ENCODE measurements at places on chromosomes 5 and 9.

DNA sequence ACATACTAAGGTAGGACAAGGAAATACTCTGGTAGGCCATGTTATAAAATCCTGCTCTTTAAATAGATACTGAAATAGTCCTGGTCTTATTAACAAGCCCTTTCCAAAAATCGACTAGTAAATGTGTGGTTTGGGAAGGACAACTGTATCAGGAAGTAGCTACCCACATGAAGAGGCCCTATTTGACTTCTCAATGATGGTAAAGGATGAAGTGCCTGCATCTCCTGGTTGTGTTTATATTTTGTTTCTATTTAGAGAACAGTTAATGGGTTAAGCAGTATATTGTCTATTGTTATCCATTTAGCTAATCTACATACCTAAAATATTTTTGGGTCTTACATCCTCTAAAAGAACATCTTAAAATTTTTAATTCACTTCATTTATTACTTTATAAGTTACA, 12.5 kb downstream of the GDF9 start:
- DNase-seq, result no peak

DNA sequence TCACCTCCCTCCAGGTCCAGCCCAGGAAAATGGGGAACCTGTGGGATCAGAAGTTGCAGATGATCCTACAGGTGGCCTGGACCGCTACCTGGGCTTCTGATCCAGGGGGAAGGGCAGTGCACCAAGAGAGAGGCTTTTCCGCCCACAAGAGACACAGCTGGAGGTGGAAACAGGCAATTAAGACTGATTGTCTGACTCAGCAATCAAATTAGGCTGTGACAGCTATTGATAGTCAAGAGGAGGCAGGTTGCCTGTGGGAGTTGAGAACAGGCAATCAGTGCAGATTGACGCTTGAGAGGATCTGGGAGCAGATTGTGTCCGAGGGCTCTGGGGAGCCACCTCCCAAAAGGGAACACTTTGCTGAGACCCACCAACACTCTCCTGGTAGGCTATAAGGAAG, 71.1 kb upstream of the SLC44A1 start:
- no peak for DNase-seq

DNA sequence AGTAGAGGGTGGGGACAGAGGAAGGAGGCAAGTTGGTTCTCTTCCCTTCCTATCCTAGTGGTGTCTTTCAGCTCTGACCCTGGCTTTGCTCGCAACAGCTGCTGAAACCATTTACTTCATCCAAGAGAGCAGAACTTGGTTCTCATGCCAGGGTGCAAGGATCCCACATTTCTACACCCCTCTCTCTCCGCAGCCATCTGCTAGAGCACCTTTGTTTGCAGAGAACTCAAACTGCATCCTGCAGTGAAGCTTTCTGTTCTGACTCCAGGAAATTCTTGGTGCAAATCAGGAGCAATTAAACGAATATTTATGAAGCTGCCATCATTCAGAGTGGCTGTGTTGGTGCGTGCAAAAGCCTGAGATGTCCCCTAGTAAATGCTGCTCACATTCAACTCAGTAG, 31.9 kb downstream of the NEUROG1 start:
- no peak for DNase-seq

GRCh38 chr9:118215549-118215948, 511.3 kb downstream of the TLR4 start:
- DNase-seq, result no peak

GRCh38 chr9:114908104-114908622, 22.2 kb downstream of the TNFSF8 start:
- no peak for DNase-seq

- DNase-seq, result no peak
Measured at GRCh38 chr5:131495536-131496399, 139.3 kb downstream of the RAPGEF6 start.

DNA sequence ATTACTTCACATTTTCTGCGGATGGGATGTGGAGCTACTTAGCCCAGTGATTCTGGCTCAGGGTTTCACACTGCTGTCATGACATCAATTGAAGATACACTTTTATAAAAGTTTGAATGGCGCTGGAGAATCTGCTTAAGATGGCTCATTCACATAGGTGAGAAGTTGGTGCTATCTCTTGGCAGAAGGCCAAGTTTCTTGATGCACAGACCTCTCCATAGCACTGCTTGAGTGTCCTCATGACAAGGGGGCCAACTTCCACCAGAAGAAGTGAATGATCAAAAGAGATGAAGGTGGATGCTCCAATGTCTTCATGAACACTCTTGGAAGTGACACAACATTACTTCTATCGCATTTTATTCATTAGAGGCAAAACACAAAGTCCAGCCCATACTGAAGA, 403.7 kb upstream of the CCNG1 start:
- no peak for DNase-seq

- no peak for DNase-seq
Measured at GRCh38 chr5:140996060-140996459, 29.8 kb downstream of the PCDHAC2 start.

- no peak for DNase-seq
Measured at GRCh38 chr9:87350915-87351314, 146.8 kb upstream of the DAPK1 start.

DNA sequence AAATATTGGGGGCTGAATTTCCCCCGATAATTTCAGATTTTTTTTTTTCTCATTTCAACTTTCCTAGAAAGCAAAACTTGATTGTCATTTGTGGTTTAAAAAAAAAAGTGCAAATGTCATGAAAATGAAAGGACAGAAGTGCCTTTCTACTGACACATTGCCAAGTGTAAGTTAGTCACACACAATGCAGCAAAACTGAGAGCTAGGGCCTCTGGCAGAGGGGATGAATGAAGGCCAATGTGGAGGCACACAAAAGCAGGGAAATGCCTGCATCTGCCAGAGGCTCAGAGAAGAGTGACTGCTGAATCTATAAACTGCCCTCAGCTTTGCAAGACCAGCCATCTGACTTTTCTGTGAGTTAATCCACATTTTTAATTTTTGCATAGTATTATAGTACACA, 6.8 kb upstream of the IFNA5 start:
- no peak for DNase-seq

GRCh38 chr9:69945671-69946141, 97.9 kb upstream of the MAMDC2 start:
- peak; percentile 61 for DNase-seq

GRCh38 chr5:170388818-170389549, at the start of gene KCNMB1:
KCNMB1 (minus strand) TSS chr5:170389367; CDS start chr5:170385447, 3,920 bp downstream.
- no peak for DNase-seq

GRCh38 chr5:36177715-36178523, 26.0 kb downstream of the SKP2 start:
- DNase-seq, result peak; percentile 50

DNA sequence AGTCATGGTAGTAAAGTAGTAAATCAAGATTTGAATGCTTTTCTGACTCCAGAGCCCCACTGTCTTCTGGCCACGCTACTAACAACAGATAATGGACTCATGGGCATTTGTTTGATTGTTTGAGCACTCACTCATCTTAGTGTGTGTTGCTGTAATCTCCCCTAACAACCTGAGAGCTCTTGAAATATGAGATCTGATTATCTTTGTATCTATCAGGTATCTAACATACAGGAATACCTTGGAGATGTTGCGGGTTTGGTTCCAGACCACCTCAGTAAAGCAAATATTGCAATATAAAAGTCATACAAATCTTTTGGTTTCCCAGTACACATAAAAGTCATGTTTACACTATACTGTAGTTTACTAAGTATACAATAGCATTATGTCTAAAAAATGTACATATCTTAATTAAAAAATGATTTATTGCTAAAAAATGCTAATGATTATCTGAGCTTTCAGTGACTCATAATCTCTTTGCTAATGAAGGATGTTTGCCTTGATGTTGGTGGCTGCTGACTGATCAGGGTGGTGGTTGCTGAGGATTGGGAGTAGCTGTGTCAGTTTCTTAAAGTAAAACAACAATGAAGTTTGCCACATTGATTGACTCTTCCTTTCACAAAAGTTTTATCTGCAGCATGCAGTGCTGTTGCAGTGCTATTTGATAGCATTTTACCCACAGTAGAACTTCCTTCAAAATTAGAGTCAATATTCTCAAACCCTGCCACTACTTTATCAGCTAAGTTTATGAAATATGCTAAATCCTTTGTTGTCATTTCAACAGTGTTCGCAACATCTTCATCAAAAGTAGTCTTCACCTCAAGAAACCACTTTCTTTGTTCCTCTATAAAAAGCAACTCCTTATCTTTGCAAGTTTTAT, 92.2 kb downstream of the ZNF462 start:
- DNase-seq, result no peak

DNA sequence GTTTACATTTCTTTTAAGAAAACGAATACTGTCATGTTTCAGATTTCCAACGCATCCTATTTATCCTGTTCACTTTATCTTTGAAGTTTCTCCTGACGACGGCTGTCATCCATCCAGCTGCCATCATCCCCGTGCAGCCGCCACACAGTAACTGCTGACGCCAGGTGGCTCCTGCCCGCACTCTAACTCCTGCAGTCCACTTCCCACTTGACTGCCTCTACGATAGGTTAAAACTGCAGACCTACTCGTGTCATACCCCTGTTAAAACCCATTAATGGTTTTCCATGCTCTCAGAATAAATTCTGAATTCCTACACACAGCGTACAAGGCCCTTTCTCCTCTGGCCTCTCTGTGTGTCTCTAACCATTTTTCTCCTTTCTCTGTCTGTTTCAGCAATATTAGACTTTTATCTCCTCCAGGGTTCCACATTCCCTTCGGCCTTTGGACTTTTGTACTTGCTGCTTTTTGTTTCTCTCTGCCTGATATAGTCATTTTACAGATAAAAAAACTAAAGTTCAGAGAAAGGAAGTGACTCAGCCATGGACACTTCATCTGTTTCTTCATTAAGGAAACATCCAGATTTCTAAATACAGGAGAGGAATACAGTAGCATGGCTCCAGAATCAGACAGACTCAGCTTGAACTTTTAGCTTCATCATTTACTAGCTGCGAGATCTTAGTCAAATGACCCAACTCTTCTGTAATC, 84.9 kb downstream of the ADAMTS12 start:
- peak; percentile 39 for DNase-seq

GRCh38 chr5:174606646-174607045, 117.7 kb upstream of the MSX2 start:
- DNase-seq, result no peak

- no peak for DNase-seq
Measured at GRCh38 chr5:108141676-108142075, 240.2 kb downstream of the FBXL17 start.

DNA sequence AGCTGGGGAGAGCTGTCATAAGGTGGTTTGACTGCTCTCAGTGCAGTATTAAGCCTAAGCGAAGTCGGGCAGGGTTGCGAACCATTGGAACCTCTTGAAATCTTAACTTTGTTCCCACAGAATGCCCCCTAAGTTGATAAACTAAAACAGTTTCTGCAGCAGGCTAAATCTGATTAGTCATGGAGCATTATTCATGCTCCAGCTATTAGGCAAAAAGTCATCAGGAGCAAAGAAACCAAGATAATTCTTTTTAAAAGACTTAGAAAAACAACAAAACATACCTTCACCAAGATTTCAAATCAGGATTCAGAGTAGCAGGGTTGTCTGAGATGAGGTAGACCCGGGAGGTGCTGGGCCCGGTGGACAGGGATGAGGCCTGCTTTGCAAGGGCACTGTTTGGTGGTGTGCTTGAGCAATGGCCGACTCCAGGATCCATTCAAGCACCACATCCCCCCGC, 69.9 kb upstream of the PLPP1 start:
- DNase-seq, result no peak

GRCh38 chr9:72533322-72533721, 11.9 kb downstream of the TMC1 start:
- no peak for DNase-seq

- DNase-seq, result no peak
Measured at GRCh38 chr5:171226096-171226754, 82.8 kb upstream of the TLX3 start.

DNA sequence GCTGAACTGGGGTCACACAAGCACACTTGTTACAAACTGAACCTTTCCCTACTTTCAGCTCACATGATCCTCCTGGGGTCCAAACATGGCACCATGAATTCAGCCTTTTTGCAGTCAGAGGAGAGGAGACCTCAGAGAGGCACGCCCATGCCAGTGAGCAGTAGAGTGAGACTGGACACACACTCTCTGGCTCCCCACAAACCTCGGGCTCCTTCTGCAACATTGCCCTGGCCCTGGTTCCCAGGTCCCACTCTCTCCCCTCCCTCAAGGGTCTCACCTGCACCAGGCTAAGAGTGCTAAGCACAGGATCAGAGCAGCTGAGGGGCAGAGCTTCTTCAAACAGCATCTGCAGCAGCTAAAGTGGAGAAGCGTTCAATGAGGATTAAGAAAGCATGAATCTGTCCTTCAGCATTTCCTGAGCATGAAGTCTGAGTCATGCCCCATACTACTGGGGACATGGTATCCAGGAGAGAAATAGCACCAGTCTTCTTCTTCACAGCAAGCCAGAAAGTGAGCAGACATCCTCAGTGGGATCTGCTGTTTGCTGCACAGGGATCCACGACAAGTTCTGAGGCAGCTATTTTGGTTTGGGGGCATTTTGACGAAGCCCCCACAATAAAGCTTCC, 27.2 kb downstream of the SLC35A4 start:
- no peak for DNase-seq
